Mononuclear cell (primary cell): ENCODE measurements at places on chromosomes 4 and X. TPM values are rescaled to one million over a fixed set of nuclear protein-coding genes. Genes with fewer than 3 reads are reported as not detected.

The GABRE gene
- total RNA-seq: under 0.01 TPM

The NHSL2 gene
- total RNA-seq: 1.3 TPM

The RASL11B gene
- 0.31 TPM for total RNA-seq

The TMEM144 gene
- total RNA-seq: 2.2 TPM

The NPNT gene
- not detected for total RNA-seq

The HTN1 gene
- not detected for total RNA-seq

The SOD3 gene
- not detected for total RNA-seq

The CXCR3 gene
- total RNA-seq: 4.1 TPM

The NLGN3 gene
- total RNA-seq: 2.6 TPM

The PDGFRA gene
- 0.94 TPM for total RNA-seq

The CENPE gene
- 3.7 TPM for total RNA-seq

The GUCY1A1 gene
- total RNA-seq: 6.4 TPM

The PPBP gene
- 1,528 TPM for total RNA-seq

The FAM241A gene
- total RNA-seq: 3.4 TPM

The IL15 gene
- total RNA-seq: 6.5 TPM

The MAGEB17 gene
- not detected for total RNA-seq

The VCX2 gene
- not detected for total RNA-seq

The MAGED4B gene
- 0.42 TPM for total RNA-seq

The MAGEA9B gene
- not detected for total RNA-seq

The PIR gene
- not detected for total RNA-seq

The REELD1 gene
- total RNA-seq: 0.31 TPM

The C1GALT1C1 gene
- total RNA-seq: 8.4 TPM

The H2BW2 gene
- total RNA-seq: not detected

The NPFFR2 gene
- 0.21 TPM for total RNA-seq

The PGM2 gene
- total RNA-seq: 18.6 TPM

The DCAF8L2 gene
- 0.10 TPM for total RNA-seq

The NR0B1 gene
- total RNA-seq: not detected

The WDR13 gene
- total RNA-seq: 38.2 TPM

The ATRX gene
- total RNA-seq: 46.6 TPM

The MAGEB2 gene
- not detected for total RNA-seq

The HPGDS gene
- total RNA-seq: not detected

The TXK gene
- total RNA-seq: 74.9 TPM

The ARHGEF6 gene
- total RNA-seq: 63.8 TPM

The F8A2 gene
- not detected for total RNA-seq

The CPLX1 gene
- 0.10 TPM for total RNA-seq

The BEX5 gene
- 6.8 TPM for total RNA-seq

The SOWAHD gene
- 0.42 TPM for total RNA-seq

The POU3F4 gene
- total RNA-seq: not detected

The NR3C2 gene
- 29.1 TPM for total RNA-seq

The GLA gene
- total RNA-seq: 33.2 TPM

The NXF2 gene
- not detected for total RNA-seq

The UGT2B15 gene
- not detected for total RNA-seq

The MAGEA2B gene
- 0.10 TPM for total RNA-seq

The ESX1 gene
- not detected for total RNA-seq

The LAMTOR3 gene
- total RNA-seq: 41.0 TPM

The LEF1 gene
- total RNA-seq: 327 TPM

The CORIN gene
- total RNA-seq: 0.10 TPM

The TBX22 gene
- not detected for total RNA-seq

The SLC6A14 gene
- total RNA-seq: not detected

The ZDHHC15 gene
- total RNA-seq: 0.42 TPM

The PNMA6A gene
- total RNA-seq: 0.10 TPM

The PTTG2 gene
- 2.3 TPM for total RNA-seq

The PTCHD1 gene
- total RNA-seq: under 0.01 TPM

The ADGRG4 gene
- total RNA-seq: not detected

The KIAA1210 gene
- total RNA-seq: not detected

The FDCSP gene
- total RNA-seq: not detected
